CD4-positive, alpha-beta T cell treated with Interleukin-6 for 4 hours (primary cell): ENCODE measurements at places on chromosomes 2 and 18.

- no peak for DNase-seq
These were observed 578.7 kb upstream of the ID2 start for GRCh38 chr2:8103085-8103708.

DNA sequence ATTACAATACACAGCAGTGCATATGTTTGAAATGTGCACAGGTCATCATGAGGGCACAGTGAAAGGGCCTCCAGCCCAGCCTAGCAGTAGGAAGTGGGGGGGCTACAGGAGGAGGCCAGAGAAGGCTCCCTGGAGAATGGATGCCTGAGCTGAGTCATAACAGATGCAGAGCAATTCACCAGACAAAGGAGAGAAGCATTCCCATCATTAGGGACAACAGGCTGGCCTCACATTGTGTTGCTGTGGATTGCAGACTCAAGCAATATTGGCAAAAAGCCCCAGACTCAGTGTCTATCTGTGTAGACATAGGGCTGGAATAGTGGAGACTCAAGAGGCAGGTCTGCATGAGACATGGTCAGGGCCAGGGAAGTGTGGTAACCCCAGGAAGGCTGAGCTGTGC lies 329.9 kb downstream of the DLGAP1 start:
- DNase-seq = no peak

- DNase-seq = no peak
These were observed 114.8 kb downstream of the ACAA2 start for GRCh38 chr18:49698525-49699025.

DNA sequence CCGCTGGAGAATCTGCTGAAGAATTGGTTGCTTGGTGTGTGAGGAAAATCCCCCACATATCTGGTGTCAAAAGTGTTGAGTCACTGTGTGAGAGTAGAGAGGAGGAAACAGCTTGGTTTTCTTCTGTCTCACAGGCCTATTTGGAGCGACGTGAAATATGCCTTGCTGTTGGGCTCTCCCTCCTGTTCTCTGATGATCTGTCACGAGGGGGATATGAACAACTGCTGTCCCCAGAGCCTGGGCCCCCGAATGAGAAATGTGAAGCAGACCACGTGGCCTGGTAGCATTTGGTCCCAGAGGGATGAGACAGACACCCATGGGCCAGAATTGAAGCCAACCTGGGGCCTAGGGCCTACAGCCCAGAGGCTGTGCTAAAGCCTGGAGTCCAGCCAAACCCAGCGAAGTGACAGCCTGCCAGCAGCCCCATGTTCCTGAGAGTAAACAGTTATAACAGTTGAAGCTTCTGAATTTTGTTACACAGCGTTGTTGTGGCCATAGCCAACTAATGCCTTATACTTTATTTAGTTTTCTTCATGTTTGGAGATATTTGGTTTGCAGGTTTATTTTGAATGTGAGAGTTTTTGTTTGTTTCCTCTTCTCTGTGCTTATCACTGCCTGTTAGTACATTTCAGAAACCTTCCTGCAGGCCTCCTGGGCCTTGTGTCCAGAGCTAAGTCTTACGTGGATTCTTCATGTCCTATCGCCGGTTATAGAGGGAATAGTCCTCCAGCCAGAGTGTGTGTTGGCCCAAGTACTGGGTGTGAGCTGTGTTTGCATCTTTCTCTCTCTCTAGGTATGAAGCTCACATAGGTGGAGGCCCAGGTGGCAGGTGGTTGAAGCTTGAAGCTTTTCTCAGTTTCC lies 18.7 kb upstream of the COLEC12 start:
- no peak for DNase-seq

DNA sequence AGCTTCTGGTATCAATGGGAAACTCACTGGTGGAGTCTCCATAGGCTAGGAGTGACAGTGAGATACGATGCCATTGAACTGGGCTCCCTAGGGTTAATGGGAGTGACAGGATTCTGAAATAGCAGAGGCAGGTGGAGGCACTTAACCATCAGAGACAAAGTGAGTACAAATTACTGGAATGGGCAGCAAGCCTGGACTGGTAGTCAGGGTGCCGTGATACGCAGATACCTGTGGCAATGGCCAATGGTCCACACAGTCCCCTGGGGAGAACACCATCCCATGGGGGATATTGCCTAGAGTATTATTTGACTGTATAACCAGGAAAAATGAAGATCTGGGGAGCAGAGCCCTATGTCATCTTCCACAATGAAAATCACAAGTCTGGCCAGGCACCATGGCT lies 17.3 kb downstream of the CHCHD5 start:
- DNase-seq = no peak

DNA sequence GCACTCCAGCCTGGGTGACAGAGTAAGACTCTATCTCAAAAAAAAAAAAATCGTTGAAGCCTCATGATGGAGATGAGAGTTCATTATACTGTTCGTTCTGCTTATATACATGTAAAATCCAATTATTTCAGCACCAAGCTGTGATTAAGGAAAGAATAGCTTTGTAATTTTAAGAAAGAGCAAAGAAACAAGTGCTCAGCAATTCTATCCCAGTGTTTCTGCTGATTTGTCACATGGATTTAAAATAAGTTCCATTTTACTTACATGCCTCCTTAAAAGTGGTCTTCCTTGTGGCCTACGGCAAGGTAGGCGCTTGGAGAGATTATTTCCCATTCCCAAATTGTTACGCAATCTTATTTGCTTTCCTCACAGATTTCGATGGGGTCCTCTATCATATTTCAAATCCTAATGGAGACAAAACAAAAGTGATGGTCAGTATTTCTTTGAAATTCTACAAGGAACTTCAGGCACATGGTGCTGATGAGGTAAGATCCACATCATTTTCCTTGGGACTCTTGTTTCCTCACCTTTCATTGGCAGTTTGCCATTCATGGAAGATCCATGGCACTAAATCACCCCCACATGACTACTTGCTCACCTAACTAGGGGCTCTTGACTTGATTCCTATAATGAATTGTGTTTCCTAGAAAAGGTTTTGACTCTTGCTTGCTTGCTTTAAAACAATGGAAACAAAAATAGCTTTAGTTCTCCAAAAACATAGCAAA lies 11.5 kb downstream of the ARPC2 start:
- no peak for DNase-seq

DNA sequence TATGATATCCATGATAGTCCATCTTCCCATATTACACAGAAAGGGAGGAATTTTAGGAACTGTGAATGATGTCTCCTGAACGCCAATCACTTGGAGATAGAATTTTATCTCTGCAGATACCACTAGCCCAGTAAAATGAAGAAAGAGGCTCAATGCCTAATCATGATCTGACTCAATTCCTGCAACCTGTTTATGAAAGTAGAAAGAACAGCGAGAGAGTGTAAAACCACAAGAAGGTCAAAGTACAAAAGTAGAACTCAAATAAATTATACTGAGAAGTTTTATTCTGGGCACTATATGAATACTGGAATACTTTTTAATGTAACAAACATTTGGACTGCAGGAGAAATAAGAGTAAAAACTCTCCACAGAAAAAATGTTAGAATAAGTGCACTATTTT lies 892.1 kb upstream of the DDX18 start:
- no peak for DNase-seq

- DNase-seq = no peak
These were observed 197.8 kb downstream of the CCDC102B start for GRCh38 chr18:68995675-68996074.

DNA sequence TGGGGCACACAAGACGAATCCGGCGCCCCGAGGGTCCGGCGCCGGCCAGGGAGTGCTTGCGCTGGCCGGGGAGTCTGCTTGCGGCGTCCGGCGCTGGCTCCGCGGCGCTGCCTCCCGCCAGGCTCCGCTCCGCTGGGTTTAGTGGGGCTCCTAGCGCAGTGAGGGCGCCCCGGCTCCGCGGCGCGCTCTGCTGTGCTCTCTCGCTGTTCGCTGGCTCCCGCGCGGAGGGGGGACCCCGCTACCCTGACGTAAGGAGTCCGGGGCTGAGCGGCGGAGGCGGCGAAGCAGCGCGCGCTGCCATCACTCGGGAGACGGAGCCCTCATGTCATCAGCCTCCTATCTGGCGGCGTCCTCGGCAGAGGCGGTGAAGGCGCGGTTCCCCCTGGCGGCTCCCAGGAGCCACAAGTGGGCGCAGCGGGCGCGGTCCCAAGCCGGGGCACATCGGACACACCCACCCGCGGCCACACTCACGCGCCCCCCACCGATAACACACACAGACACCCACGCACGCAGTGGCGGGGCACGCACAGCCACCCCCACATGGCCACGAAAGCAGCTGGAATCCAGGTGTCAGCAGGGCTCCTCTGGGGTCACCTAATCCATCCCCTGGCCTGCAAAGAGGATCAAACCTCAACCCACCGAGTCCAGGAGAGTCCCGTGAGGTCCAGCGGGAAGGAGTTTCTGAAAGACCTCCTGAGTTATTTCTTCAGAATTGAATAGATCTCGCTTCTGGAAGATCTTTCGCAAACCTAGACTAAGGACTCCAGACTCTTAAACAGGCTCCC lies at the start of gene C1QL2:
Gene C1QL2, minus strand, starts transcription at position 189 of the 785 bp plus-strand sequence. CDS start 482 bp downstream, outside the sequence.
- DNase-seq = no peak

DNA sequence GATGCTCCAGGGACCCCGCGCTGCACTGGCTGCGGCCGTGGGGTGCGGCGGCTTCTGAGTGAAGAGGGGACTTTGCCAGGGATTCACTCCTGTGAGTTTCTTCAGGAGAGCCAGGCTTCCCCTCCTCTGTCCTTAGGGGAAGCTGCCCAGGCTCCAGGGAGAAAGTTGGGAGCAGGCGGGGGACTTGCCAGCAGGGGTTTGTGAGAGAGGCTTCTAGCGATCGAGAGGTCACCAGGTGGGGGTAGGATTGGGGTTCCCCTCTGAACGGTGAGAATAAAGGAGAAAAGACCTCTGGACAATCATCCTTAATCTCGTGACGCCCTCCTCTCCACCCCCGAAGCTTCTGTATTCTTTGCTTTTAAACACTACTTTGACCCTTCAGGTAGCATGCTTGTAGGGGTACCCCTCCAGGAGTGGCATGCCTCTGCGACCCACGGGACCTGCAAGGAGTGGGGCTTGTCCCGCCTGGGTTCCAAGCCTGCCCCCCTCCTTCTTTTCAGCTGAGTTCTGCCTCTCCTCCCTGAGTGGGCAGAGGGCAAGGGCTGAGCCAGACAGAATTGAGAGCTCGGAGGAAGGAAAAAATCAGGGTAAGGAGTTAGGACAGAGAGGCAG lies 601 bp downstream of the PROKR1 start:
- DNase-seq = no peak

- DNase-seq = no peak
These were observed 324.9 kb upstream of the MEX3C start for GRCh38 chr18:51522338-51522737.

DNA sequence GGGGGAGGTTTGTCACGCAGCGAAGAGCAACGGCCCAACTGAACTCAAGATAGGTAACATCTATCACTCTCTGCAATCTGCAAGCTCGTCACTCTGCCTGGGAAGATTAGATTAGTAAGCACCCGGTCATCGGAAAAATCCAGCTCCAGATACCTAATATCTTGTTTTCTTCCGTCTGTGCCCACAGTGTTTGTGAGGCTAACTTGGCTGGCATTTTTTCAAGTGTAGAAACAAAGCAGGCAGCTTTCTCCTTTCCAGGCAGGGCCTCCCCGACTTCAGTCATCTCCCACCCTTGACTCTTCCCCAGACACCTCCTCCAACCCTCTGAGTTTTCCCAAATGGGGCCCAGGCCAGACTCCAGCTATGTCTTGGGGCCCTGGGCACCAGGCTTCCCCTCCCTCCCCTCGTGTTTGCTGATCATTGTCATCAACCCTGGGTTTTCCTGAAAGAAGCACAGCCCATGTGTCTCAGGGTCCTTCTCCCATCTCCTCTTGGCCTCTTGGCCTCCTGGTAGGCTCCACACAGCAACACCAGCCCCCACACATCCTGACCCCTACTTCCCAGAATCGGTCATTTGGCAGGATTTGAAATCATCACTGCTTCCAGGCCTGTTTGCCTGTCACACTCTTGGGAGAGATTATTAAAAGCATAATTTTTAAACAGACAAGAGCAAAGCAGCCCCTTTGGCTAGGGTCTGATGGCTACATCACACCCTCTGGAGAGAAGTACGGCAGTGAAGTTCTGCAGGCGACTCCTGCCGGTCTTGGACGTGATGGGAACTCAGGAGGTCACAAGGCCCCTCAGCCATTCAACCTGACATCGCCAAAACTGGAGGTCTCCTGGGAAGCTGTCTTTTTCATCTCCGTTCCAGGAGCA lies 144.9 kb upstream of the ID2 start:
- DNase-seq = no peak

DNA sequence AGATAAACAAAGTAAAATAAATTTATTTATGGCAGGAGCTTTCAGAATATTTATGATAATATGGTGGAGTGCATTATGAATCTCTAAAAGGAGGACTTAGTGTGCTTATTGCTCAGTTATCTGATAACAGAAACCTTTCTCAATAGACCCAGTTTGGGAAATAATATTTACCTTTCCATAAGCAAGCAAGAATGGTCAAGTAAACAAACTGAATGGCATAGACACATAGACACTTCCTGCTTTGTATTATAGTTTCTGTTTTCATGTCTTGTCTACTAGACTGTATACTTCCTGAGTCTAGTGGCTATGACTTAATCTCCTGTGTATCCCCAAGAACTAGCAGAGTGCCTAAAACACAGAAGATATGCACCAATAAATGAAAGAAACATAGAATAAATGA lies 87.8 kb downstream of the UPP2 start:
- no peak for DNase-seq

DNA sequence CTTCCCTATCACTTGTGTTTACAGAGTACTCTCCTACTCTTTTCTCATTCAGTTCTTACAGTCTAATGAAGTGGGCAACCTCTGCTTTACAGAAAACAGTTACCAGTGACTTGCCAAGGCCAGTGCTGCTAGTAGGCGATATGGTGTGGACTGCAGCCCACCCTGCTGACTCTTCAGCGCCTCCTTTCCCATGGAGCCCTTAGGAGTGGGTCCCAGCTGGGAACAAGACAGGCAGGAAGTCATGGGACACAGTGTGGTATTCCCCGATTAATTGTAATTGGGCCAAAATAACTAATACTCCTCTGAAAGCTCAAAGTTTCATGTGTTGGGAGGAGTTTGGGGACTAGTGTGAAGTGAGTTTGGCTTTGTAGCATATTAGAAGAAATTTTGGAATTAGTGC lies 120.1 kb upstream of the EML6 start:
- DNase-seq = no peak

DNA sequence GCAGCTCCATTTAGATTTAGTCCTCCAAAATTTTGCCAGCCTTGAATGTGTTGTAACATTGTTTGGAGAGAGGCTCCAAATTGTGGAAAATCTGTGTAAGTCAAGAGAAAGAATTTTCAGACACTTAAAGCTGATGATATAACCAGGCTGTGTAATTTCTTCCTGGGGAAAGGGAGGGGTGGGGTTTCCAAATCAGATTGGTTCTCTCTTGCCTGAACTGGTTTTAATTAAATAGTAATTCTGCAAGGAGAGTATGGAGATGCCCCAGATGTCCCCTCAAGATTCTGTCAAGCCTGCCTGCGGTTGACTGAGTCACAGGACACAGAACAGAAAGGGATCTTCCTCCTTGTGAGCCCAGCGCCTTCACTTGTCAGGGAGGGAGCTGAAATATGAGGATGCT lies 54.5 kb downstream of the C18orf63 start:
- no peak for DNase-seq

GRCh38 chr2:226743915-226744314 lies 55.7 kb downstream of the IRS1 start:
- DNase-seq = no peak

DNA sequence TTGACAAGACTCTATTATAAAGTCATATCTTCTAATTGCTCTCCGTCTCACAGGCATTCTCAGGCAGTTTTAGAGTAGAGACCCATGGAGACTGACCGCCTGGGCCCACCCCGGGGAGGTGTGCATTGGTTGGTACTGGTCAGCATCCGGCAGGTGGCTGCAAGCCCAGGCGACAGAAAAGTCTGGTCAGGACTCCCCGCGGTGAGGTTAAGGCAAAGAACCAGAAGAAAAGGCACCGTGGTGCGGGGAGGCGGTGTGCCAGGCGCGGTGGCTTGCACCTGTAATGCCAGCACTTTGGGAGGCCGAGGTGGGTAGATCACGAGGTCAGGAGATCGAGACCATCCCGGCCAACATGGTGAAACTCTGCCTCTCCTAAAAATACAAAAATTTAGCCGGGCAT lies 32.5 kb downstream of the AMER3 start:
- DNase-seq = no peak
